Lung (tissue), 17 donors: ENCODE measurements at places on chromosomes 1 and 21.

DNA sequence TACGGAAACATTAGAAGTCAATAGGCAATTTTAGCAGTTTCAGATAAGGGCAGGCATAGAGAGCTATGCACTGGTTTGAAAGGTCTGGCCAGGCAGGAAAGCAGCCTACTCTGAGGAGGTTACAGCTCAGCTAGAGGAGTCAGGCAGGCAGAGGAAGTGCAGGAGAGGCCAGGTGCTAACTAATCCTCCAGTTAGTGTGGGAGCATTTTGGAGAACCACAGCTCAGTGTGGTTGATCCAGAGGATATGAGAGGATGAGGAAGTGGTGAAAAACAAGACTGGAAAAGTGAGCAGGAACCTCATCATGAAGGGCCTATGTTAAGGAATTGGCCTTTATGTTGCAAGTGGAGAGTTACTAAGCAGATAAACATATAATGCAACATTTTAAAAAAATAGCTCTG, 282.4 kb upstream of the SGIP1 start:
- DNase-seq: no peak

- DNase-seq: no peak
These were observed 19.1 kb downstream of the SRSF4 start for GRCh38 chr1:29162476-29163138.

- DNase-seq: peak; percentile 63
These were observed 51.4 kb upstream of the KANK4 start for GRCh38 chr1:62370594-62370993.

- no peak for DNase-seq
These were observed 658.5 kb downstream of the AJAP1 start for GRCh38 chr1:5312862-5313261.

- no peak for DNase-seq
These were observed 160.9 kb upstream of the SYT6 start for GRCh38 chr1:114314576-114314975.

- DNase-seq: no peak
These were observed 10.1 kb upstream of the GNG12 start for GRCh38 chr1:67843331-67843730.

DNA sequence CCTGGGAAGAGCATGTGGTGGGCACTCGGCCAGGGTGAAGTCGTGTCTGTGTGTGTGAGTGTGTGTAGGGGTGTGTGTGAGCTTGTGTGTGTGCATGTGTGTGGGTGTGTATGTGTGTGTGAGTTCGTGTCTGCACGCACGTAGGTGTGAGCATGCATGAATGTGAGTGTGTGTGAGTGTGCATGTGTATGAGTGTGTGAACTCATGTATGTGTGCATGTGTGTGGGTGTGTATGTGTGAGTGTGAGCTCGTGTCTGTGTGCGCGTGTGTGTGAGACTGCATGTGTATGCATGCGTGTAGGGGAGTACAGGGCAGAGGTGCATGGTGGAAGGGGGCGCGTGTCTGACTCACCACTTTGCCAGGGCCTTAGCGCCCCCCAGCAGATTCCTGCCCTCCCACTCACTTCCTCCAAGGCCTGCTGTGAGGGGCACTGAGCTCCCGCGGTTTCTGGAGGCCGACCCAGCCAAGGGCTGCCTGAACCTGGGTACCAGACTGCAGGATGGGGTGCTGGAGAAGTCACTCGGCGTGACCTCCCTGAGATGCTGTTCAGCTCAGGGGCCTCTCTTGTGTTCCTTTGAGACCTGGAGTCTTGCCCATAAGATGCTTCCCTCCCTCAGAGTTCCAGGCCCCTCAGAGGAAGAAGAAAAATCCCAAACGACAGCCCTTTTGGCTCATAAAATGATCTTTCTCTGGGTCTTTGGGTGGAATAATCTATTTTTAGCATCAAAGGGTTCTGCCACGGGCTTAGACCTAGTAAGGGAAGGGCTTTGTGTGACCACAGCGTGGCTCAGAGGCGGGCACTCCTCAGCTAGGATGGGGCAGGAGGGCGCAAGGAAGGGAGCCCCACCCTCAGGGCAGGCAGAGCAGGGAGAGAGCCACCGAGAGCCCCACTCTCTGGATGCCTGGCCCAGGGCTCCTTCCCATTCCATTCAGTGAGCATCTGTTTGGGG, 41.1 kb upstream of the RUNX3 start:
- DNase-seq: no peak

DNA sequence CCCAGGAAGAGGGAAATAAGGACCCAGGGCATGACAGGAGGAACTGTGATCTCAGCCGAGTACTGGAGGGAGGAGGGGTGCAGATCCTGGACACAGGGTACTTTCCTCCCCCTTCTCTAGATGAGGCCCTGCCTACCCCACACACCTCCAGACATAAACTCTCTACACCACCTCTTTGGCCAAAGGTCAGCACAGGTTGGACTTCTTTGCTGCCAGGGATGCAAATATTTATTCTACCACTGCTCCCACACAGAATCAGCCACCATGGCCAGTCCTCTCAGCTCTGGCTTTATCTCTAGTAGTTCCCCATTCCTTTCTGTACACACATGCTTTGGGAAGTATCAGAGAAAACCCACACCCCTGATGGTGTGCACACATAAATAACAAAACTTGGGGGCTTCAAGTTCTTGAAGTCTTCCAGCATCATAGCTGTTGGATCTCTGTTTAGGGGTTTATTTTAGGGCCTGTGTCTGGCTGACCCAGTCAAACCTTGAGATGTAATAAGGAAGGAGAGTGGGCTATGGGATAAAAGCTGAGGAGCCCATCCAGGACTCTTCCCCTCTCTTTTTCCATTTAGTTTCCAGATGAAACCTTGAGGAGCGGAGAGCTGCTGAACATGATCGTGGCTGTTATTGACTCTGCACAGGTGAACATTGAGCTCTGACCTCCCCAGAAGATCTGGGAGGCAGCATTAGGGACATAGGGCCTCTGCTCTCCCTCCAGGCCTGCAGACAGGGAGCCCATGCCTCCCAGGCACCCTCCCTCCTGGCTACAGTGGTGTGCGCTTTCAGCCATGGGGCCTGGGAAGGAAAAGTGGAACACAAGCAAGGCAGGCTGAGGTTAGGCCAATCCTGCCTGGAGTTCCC, 6.7 kb upstream of the SLC27A3 start:
- no peak for DNase-seq

DNA sequence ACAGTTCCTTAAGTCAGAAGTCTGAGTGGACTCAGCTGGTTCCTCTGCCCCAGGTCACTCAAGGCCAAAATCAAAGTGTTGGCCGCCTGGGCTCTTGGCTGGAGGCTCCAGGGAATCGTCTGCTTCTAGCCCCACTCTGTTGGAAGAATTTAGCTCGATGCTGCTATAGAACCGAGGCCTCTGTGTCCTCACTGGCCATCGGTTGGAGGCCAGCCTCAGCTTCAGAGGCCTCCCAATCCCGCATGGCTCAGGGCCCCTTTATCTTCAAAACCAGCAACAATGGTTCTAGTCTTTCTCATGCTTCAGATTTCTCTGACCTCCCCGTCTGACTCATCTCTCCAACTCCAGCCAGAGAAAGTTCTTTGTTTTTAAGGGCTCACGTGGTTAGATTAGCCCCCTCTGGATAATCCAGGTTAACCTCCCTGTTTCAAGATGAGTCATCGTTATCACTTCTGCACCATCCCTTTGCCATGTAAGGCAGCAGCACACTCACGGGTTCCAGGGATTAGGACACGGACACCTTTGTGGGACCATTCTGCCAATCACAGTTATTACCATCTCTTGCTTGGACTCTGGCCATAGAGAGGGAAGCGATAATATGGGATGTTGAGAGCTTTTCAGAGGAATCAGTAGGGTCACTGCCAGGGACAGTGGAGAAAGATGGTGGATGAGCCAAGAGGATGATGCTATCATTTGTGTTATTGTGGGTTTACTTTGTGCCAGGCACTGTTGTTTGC, 13.6 kb downstream of the FHAD1 start:
- DNase-seq: peak; percentile 48
